Hematopoietic multipotent progenitor cell treated with erythropoietin and hydrocortisone succinate and interleukin-3 and kit ligand, for 4 days (in vitro differentiated cells): ENCODE measurements at places on chromosomes 6 and 20.
A peak's percentile ranks its signal among the peaks of the same experiment; 100 is the strongest.

GRCh38 chr6:33851959-33852358 lies 48.2 kb upstream of the MLN start:
- peak; percentile 54 for DNase-seq

DNA sequence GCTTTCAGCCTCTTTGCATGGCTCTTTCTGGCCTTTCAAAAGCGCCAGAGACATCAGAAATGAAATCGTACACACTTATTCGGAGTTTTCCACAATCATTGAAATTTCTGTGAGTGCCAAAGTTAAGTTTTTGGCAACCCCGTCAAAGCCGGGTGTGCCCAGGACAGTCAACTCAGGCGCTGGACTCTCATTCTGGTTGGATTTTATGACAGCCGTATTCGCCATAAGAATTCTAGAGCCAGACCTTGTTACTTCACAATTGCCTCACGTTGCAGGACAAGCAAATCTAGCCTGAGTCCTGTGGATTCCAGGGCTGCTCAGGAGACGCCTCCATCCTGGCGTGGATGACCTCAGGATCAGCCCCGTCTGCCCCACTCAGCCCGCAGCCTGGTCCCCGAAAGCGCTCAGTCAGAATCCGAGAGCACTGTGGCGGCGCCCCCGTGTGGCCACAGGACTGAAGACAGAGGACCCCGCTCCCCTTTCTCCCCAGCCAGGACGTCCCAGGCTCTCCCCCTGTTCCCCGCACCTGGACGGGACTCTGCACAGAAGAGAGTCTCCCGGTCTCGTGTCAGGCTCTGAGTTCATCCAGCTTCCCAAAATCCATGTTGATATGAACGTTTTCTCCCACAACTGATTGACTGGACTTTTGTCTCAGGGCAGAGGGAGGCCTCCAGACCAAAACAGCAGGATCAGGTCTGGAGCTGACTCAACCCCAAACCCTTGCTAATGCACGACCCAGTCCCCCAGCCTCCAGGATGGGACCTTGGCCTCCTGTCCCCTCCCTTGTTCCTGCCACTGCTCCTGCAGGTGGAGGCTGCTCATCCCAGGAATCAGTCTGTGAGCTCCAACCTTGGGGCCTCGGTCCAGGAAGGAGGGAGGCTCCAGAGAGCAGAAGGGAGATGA lies 38.2 kb downstream of the MICA start:
- peak; percentile 87 for DNase-seq

GRCh38 chr6:89927264-89927663 lies 33.0 kb downstream of the GJA10 start:
- no peak for DNase-seq

DNA sequence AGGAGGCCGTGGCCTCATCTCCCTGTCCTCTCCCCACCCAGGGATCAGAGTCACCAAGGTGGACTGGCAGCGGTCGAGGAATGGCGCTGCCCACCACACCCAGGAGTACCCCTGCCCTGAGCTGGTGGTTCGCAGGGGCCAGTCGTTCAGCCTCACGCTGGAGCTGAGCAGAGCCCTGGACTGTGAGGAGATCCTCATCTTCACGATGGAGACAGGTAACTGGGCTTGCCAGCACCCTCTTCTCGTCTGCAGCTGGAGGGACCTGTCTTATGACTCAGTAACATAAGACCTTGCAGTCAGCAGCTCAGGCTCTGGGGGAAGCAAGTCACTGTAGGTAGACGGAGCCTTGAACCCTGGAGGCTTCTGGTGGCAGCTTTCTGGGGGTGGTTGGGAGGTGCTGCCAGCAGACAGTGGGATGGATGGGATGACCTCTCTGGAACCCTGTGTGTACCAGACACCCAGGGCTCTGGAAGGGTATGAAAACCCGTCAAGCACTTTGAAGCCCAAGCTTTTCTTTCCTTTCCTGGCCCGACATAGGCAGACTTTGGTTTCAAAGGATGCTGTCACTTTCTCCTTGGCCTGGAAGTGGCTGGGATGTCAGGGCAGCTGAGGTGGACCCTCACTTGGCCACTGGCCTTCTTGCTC lies 13.8 kb downstream of the TGM6 start:
- no peak for DNase-seq

DNA sequence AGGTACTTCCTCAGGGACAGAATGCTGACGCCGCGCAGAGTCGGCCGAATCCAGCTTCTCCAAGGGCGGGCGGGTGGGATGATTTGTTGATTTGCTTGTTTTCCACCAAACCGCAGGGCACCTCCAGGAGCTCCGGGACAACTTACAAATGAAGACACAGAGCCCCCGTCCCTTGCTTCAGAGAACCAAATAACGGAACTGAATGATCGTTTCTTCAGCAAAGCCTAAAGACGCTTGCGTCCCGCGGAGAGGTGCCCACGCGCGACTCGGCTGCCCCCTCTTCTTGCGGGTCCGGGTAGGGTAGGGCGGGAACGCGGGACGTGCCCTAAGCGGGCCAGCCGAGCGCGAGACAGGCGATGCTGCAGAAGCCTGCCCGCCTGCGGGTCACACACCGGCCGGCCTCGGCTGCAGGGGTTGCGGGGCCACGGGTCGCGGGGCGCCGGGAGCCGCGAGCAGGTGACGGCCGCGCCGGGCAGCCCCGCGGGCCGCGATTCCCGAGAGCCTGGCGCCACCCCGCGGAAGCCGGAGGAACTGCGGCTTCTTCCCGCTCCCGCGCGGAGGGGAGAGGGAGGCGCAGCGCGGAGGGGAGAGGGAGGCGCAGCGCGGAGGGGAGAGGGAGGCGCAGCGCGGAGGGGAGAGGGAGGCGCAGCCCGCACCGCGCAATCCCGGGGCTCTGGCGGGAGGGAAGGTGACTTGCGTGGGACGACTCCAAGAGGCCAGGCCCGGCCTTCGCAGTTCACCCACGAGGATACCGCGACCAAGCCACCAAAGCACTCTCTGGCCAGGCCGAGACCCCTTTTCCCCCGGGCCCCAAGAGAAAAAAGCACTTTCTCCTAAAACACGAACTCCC lies 7.7 kb upstream of the FOXF2 start:
- peak; percentile 57 for DNase-seq

GRCh38 chr6:119145111-119145510 lies 66.6 kb upstream of the FAM184A start:
- peak; percentile 84 for DNase-seq

- no peak for DNase-seq
These were observed 44.0 kb upstream of the MOCS1 start for GRCh38 chr6:39978240-39978639.
